HepG2 (cell line): ENCODE measurements at places on chromosomes 16 and 17. TPM values are rescaled to one million over a fixed set of nuclear protein-coding genes. Genes with fewer than 3 reads are reported as not detected.

Gene HOXB4
- polyA plus RNA-seq, result not detected in 2 replicates

Gene MAPT
- 2.8 and 3.3 TPM in 2 replicates for polyA plus RNA-seq

Gene HOXB13
- not detected in 2 replicates for polyA plus RNA-seq

Gene KRT27
- polyA plus RNA-seq, result not detected in 2 replicates

Gene KAT2A
- 90.4 and 126 TPM in 2 replicates for polyA plus RNA-seq

Gene HSPB9
- polyA plus RNA-seq, result 0.05 and 0.31 TPM in 2 replicates

Gene SHCBP1
- 8.2 and 15.7 TPM in 2 replicates for polyA plus RNA-seq

Gene KREMEN2
- polyA plus RNA-seq, result 0.48 and 1.0 TPM in 2 replicates

Gene ZNF830
- polyA plus RNA-seq, result 4.7 and 6.1 TPM in 2 replicates

Gene RAC3
- 21.3 and 24.1 TPM in 2 replicates for polyA plus RNA-seq

Gene METTL22
- polyA plus RNA-seq, result 94.8 and 117 TPM in 2 replicates

Gene SLC5A10
- 0.05 and 0.07 TPM in 2 replicates for polyA plus RNA-seq
